ENCODE measurements at places on chromosomes 1 and 21.

DNA sequence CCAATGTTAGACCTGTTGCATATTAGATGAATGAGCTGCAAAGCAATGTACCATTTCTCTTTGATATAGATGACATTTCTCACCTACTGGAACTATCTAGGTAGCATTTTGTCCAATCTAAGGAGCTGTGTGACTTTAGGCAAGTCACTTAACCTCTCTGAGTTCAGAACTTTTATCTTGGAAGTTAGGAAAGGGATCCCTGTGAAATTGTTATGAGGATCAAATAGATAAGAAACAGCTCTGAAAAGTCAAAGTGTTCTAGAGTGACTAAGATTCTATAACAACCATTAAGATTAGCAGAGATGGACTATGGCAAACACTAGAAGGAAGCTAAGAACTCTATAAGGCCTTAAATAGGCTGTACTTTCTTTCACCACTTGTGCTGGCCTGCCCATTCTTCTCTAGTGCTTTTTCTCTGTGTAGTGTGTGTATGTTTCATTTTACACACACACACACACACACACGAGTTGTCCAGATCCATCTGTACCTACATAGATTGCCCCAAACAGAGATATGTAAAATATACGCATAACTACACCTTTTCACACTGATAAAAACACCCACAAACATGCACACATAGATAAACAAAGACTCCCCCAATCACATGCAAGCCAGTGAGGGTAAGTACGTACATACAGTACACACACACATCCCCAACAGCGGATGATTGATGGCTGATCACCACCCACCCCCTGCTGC is 19.4 kb upstream of the LRRN2 start:
- DNase-seq: no peak

GRCh38 chr21:36166705-36167104 is 10.1 kb downstream of the DOP1B start:
- no peak for DNase-seq

GRCh38 chr1:170664828-170665612 is 1.1 kb downstream of the PRRX1 start:
- DNase-seq: no peak

- no peak for DNase-seq
These were observed 97.4 kb downstream of the SYF2 start for GRCh38 chr1:25134801-25135461.

DNA sequence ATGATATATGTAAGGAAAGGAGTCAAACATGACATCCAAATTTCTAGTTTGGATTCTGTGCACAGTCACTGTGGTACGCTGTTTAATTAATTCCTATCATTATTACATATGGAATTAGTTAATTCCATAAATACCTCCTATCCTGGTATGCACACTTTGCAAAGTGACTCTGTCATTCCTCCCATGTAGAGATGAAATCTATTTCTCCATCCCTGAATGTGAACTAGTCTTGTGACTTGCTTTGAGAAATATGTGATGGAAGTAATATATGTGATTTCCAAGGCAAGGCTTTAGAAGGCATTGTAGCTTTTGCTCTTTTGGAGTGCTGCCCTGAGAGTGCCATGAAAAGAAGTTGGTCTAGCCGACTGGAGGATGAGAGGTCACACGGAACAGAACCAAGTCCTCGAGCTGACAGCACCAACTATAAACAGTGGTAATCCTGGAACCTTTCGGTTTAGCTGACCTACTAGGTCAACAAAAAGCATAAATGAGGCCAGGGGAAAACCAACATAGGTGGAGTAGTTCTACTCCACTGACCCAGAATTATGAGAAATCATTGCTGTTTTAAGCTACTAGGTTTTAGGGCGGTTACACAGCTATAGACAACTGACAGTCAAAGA is 1.5 kb downstream of the SELENOF start:
- no peak for DNase-seq

DNA sequence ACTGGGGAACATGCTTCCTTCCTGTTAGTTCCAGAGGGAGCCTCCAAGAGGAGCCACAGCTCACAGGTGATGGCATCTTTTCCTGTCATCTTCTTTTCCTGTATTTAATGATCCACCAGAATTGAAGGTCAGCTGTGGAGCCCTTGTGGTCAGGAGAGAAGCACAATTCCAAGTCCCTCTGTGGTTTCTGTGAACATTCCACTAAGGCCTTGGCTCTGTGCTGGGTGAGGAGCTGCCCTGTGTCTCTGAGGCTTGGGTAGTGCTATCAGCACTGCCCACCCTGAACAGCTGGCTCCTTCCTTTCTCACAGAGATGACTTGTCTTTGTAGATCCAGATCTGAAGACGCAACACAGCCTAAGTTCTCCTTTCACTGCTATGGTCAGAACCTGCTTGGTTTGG is 141.9 kb upstream of the MAP1LC3C start:
- DNase-seq: no peak

GRCh38 chr1:99553301-99553700 is 92.6 kb upstream of the PALMD start:
- DNase-seq: no peak

DNA sequence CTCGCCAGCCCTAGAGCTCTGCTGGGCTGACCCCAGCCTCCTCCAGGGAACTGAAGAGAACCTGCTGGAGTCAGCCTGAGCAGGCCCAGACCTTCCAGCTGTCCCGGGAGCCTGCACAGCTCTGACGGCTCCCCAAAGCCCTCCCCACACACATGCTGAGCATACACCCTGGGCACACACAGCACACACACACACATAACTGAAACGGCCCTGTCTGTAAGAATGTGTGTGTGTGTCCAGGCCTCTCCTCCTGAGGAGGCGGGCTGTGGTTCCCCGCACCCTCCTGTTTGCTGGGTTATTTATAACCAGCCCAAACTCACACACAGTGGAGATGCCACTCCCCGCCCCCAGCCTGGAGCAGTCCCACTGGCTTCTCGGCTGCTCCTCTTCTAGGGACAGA is 20.2 kb downstream of the SDC3 start:
- no peak for DNase-seq

DNA sequence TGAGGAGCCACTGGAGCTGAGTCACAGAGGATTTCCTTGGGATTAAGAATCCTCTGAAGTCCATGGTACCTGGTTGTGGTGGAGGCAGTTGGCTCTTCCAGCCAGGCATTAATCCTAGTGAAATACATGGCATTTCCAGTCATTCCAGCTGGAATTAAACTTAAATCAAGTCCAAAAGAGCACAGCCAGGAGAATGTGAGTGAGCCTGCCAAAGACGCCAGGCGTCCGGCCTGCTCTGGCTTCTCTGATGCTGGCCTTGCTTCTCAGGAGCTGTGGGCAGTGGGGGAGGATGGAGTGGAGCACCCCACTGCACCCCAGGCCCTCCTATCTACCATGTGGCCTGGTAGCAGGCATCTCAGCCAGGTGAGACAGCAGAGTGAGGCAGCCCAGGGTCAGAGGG is 23.4 kb upstream of the TENT5C start:
- DNase-seq: no peak

GRCh38 chr1:214317734-214318133 is 36.8 kb downstream of the SMYD2 start:
- DNase-seq: no peak

DNA sequence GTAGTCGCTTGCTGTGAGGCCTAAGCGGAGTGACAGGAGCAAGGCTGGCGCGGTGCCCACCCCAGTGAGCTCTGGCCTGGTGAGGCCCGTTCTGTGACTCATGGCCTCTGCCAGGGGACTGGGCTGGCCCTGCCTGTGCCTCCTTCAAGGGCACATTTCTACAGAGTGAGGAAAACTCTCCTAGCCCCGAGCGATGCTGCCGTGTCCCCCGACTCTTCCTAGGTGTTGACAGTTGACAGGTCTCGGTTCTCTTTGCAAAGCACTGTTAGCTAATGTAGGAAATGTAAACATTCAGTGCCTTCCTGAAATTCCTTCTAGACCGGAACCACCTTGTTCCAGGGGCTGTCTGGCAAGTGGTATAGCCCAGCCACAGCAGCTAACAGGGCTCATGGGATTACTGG is 43.9 kb downstream of the ABCG1 start:
- DNase-seq: no peak

DNA sequence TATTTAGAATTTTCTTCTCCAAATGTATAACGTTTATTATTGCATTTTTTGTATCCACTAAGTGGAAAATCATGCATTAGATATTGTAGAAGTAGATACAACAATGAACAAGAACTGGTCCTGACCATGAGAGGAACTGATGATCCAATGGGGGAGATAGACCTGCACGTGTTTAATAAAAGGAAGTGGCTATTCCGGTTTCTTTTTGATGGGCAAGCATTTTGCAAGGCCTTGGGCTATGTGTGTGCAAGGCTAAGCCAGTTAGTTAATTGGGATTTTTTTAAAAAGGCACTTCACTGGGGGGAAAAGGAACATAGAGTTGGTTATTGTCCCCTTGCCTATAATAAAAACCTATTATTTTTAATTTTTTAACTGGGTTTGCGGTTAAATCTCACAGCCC is 961 bp upstream of the VCAM1 start:
- DNase-seq: no peak

- no peak for DNase-seq
These were observed 12.2 kb downstream of the CITED4 start for GRCh38 chr1:40849801-40850592.

- DNase-seq: peak; percentile 75
These were observed 75.8 kb downstream of the CTH start for GRCh38 chr1:70486676-70487458.

- DNase-seq: no peak
These were observed 586.4 kb downstream of the DPYD start for GRCh38 chr1:97334454-97334853.

- DNase-seq: no peak
These were observed 3.2 kb downstream of the UBQLN4 start for GRCh38 chr1:156050376-156050775.

DNA sequence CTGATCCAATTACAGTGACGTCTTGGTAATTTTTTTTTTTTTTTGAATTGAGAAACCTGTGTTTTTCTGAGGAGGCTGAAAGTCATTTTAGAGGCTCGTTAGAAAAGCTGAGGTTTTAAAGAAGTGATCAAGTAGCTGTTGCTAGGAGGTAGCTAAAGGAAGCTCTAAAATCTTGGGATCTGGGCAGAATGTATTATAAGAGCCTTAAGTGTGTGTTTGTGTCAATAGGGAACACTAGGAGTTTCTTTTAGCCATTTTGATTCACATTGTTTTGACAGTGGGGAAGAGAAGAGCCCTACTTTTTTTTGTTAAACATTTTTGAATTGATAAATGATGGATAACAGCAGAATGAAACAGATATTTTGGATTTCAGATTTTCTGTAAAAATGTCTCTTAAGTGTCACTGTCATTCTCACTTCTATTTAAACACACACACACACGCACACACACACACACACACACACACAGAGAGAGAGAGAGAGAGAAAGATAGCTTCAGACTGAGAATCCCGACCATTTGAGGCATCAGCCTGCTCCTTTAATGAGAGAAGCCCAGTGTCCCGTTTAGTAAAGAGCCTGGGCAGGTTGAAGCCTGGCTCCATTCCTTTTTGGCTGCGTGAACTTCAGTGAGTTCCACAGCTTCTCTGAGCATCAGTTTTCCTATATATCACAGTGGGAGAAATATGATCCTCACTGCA is 79.1 kb upstream of the GPR88 start:
- no peak for DNase-seq

GRCh38 chr1:38451541-38451993 is 405.0 kb upstream of the POU3F1 start:
- no peak for DNase-seq

DNA sequence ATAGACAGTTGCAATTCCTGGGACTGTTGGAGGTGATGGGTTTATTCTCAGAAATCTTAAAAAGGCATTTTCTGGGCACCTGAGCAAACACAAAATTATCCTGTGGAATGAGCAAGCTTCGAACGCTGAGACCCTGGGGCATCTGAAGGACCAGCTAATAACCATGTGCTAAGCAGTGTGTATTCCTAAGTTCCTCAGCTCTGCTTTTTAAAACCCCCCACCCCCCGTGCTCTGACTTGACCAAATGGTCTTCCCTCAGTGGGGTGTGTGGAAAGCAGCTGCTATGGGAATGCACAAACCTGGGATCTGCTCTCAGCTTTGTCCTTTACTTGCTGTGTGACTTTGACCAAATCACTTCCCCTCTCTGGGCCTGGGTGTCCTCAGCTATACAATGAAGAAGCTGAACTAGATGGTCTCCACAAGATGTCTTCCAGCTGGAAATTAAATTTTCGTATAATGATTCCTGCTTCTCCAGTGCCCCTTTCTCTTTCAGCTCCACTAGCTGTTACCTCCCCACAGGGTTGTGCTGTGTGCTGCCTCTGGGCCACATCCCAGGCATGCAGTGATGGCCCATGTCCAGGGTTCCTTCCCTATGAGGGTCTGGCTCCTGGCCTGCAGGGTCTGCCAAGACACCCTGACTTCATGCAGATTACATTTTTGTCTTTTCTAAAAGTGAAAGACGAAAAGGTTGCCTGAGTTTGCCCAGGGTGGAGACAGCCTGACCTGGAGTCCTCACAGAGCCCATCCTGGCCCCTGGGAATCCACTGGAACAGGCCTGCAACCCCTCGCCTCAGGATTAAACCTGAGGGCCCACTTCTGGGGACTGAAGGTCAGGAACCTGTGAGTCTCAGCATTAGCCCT is 14.9 kb upstream of the CD247 start:
- no peak for DNase-seq

DNA sequence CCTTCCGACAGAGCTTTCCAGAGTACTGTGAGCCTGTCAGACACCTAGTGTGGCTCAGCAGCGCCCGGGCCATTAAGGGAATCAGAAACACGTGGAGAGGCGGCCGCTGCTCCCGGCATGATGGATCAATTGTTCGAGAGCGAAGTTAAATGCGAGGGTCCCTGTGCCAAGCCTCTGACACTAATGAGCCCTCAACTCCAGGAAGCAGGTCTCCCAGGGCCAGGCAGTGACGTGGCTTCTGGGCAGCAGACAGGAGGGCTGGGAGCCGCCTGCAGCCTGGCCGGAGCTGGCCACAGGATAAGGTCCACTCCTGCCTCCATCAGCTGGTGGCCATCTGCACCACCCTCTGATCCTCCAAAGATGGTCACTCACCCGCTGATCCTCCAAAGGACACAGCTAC is 67.5 kb upstream of the CLDN14 start:
- no peak for DNase-seq

GRCh38 chr1:5798151-5798730 is 194.0 kb downstream of the NPHP4 start:
- no peak for DNase-seq
